Lower leg skin (tissue), 4 donors: ENCODE measurements at places on chromosomes 11 and 22. TPM values are rescaled to one million over a fixed set of nuclear protein-coding genes. Genes with fewer than 3 reads are reported as not detected.

DNA sequence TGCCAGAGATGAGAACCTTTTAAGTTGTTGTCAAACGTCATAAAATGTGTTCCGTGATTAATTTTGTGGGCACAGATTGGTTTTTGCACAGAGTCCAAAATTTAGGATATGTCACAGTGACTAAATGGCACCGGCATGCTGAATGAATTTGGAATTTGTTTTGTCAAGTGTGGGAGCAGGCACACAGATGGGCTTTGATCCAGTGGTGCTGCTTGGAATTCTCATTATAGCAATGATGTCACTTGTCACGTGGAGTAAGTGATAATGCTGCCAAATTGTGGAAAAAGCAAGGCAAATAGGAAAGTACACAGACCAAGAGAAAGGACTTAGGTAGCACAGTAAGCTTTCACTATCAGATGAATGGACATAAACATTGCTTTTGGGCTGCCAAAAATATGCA, 8.0 kb upstream of the LIN7C start:
- DNase-seq = no peak

DNA sequence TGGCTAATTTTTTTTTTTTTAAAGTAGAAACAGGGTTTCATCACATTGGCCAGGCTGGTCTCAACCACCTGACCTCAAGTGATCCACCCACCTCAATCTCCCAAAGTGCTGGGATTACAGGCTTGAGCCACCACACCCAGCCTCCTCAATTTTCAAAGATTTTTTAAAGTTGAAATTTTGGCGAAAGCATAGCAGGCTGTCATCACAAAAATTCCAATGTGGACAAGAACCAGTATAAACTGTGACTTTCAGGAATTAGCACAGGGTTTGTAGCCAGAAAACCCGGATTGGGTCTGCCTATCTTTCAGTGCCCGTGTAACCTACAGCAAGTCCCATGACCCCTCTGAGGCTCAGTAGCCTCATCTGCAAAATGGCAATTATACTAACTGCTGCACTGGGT, 80.2 kb downstream of the SGSM3 start:
- DNase-seq = no peak

Gene RNH1
- total RNA-seq = 465 TPM

GRCh38 chr11:76885390-76886097, 24.8 kb downstream of the ACER3 start:
- no peak for DNase-seq

GRCh38 chr22:46546466-46547178, 9.2 kb upstream of the CELSR1 start:
- no peak for DNase-seq

Gene CRKL
- 94.1 TPM for total RNA-seq
